ENCODE measurements at places on chromosomes 2 and 18.

DNA sequence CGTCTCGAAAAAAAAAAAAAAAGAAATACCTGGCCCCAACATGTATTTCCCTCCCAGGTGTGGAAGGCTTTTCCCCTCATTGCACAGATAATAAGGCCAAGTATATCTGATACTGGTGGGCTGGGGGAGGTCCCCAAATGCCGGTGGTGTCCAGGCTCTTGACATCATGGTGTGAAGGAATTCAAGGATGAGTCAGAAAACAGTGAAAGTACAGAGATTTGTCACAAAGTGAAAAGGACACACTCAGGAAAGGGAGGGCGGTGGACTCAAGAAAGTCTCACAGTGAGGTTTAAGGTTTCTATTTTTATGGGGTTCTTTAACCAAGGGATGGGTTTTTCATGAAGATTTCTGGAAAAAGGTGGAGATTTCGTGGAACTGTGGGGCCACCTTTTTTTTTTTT lies 37.8 kb upstream of the FZD5 start:
- DNase-seq = no peak

GRCh38 chr2:231613331-231613662 lies 20.6 kb downstream of the TEX44 start:
- DNase-seq = peak; percentile 26

- no peak for DNase-seq
Measured at GRCh38 chr2:236794176-236794957, 224.7 kb downstream of the ACKR3 start.

GRCh38 chr2:228282376-228282775 lies 100.9 kb upstream of the SPHKAP start:
- no peak for DNase-seq

DNA sequence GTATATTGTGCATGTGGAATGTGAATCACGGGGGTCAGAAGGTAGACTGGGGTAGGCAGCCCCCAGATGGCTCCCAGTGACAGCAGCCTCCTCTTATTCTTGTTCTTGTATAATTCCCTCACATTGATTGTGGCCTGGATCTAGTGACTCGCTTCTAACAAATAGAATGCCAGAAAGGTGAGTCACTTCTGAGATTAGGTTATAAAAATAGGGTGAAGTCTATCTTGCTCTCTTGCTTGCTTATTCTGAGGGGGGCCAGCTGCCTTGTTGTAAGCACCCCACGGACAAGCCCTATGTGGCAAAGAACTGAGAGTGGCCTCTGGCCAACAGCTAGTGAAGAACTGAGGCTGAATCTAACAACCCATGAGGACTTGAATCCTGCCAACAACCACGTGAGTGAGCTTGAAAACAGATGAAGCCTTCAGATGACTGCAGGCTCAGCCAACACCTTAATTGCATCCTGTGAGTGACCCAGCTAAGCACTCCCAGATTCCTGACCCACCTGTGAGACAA lies 15.6 kb upstream of the RMND5A start:
- DNase-seq = peak; percentile 81

DNA sequence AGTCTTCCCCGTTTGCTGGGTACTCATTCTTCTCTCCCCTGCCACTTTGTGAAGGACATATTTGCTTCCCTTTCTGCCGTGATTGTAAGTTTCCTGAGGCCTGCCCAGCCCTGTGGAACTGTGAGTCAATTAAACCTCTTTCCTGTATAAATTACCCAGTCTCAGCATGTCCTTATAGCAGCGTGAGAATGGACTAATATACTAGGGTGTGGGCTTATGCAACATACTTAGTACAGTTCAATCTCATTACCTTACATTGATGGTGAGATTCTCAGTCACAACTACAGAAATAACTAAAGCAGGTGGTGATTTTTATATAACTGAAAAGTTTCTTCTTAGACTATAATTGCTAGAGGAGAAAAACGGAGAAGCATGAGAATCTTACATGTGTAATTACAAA lies 237.9 kb upstream of the MMADHC start:
- no peak for DNase-seq

GRCh38 chr2:171702781-171703556 lies 15.7 kb downstream of the DYNC1I2 start:
- DNase-seq = peak; percentile 19

- no peak for DNase-seq
Measured at GRCh38 chr2:52611759-52612158, 1155.8 kb upstream of the CHAC2 start.

DNA sequence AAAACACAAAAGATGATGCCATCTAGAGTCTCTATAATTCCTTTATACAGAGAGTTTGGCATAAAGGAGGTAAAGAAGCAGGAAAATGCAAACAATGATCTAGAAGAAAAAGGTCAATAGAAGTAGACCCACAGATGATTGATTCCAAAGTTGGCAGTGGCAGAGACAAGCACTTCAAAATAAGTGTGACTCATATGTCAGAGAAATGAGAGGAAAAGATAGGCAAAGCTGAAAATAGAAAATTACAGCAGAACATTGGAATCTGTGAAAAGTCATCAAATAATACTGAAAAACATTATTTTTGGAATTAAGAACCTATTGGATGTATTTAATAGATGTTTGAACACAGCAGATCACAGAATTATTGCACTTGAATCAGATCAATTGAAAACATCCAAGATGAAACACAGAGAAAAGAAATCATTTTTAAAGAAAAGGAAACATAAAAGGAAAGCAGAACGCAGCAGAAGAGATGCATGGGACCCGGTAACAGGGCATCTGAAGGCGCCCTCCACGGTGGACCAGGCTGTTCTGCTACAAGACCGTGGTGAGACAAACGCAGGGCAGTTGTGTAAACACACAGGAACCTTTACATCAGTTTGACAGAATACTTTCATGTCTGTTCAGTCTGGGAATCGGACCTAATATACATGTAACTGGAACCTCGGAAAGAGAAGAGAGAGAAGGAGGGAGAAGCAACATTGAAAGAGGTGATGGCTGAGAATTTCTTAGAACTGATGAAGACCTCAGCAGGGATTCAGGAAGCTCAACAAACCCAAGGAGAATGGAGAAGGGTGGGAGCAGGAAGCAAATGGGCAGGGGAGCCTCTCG lies 74.6 kb upstream of the GPC1 start:
- no peak for DNase-seq

GRCh38 chr18:3611313-3612090 lies 161.5 kb downstream of the TGIF1 start:
- DNase-seq = peak; percentile 29

- DNase-seq = peak; percentile 42
Measured at GRCh38 chr18:55585920-55586561, 2.0 kb downstream of the TCF4 start.

DNA sequence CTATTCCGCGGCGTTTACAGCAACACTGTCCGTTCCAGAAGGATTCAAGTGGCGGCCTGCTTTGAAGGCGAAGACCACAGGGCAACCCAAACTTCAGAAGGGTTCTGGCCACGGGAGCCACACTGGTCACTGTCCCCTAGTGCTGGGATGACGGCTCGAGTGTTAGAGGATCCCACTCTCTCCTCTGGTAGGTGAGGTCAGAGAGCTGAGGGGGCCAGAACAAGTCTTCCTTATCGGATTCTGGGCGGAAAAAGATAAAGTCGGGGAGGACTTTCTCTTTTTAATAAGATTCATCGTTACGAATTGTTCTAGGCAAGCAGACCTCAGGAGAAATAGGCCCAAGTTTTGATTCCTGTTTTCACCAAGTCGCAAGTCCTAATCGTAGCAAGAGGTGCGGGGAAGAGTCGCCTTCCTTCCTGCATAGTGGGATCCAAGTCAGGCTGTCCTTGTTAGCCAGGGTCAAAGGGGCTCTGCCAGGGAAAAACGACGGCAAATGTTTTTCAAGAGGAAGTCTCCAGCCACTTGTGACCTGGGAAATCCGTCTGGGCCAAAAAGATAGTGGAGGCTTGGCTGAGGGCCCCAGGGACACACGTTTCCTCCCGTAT lies 864 bp upstream of the MYL12A start:
- no peak for DNase-seq

GRCh38 chr2:65017335-65017734 lies 28.1 kb downstream of the SLC1A4 start:
- DNase-seq = peak; percentile 35

DNA sequence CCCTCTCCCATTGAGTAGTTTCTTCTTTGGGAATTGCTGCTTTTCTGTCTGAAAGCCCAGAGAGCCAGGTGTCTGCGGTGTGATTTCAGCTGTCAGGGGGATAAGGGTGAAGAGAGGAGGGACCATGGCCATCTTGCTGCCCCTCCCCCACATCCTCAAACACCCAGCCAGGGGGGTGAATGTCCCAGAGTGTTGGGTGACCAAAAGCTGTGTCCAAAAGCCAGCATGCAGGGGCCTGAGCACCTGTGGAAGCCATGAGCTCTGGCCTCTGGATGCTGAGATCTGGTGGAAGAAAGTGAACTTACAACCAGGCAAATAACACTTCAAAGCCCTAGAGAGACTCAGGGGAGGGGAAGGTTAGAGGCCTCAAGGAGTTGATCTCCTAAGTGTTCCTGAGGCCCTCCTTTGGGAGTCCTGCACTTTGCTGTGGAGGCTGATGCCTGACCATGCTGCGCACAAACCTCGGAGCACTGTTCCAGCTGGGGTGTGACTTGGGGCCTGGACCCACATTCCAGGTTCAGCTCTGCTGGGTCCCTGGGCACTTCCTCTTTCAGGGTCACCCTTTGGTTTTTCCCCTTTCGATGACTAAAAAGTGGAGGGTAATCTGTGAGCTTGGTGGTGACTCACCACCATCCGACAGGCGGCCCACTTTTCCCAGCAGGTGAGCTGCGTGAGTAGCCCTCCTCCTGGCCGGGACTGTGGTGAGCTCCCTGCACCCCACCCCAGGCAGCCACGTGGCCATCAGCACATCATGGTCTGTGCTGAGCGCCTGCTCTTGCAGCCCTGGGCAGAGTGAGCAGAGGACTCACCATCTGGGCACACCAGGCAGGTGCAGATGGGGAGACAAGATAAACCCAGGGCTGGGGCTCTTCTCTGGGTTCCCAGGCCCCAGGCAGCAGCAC lies 66.8 kb upstream of the FOSL2 start:
- DNase-seq = no peak

DNA sequence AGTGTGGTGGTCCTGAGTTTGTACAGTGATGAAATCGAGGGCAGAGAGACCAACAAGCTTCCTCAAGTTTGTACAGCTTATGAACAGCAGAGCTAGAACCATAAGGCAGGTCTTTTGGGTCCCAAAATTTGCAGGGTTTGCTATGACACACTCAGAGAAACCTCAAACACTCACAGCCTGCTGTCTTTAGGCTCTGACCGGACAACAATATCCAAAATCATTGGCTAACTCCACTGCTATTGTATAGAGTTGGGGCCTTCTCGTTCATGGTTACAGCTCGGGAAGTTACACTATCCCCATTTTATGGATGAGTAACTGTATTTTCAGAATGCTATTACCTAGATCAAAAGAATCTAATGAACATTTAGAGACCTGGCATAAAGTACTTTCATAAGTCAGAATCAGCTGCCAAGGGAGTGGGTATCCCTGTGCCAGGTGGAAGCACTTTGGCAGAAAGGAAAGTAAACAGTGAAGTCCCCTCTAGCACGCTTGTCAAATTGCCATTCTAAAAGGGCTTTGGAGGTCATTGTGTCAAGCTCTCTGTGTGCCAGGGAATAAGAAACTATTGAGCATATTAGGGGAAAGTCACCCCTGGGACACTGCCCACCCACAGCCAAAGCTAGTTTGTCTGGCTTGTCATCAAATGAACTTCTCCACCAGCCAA lies 331.8 kb downstream of the ALK start:
- DNase-seq = no peak

DNA sequence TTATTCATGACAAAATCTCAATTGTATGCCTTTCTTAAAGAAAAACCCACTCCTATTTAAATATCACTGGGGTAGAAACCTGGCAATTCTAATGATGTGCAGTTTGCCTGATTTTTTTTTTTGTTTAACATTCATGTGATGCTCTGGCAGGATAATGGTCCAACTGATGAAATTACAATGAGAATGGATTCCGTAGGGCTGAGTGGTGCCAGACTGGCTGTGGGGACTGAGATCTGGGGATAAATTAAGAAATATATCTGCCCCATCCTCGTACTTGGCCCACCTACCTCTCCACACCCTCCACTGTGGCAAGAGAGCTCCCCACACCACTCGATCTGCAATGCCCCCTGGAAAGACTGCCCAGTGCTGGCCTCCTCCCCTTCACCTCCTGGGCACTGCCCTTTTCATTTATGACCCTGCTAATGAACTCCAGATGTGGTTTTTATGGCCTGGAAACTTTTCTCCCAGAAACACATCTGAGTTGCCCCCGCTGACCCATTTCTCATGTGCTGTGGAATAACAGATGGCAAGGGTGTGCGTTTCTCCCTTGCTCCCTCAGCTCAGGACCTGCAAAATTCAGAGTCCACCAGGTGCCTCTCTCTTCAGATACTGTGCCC lies 33.0 kb upstream of the RPL37A start:
- no peak for DNase-seq

DNA sequence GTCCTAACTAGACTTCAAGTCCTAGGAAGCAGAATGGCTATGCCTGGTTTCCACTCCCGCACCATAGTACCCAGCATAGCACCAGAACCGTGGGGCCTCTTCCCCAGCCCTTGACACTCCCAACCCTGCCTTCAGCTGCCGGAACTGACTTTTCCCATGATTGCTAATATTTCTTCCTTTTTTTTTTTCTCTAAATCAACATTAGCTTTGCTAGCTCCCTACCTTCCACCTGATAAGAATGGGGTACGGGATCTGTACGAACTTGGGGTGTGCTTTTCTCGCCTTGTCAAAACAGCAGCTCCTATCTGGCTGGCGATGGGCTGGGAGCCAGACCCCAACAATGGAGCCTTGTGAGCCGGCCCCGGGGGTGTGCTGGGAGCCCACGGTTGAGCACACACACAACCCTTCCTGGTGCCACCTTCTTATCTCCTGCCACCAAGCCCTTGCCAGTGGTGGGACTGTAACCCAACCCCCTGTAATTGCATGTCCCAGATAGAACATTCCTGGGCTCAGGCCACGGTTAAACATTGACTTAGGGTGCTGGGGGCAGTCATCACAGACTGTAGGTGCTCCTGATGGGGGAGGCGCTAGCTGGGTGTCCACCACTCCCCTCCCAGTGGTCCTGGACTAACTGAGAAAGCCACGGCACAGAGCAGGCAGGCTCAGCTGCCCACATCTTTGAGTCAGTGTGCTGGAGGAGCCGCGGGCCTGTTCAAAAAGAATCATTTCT lies 213.0 kb upstream of the HAAO start:
- DNase-seq = no peak

DNA sequence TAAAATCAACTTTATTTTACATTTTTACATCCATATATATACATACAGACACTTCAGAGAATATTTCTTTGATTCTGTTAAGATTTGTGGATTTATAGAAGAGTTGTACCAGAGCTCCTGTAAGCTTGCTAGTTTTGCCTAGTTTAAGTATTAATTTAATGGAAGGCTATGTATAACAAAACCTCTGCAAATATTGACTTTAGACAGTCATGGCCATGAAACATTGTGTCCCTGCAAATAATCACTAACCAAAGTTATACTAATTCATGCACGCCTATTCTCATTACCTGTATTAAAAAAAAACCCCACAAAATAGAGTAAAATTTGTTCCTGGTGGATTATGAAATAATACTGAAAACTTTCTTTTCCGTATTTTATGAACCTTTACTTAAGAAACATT lies 379.3 kb downstream of the CTNNA2 start:
- DNase-seq = no peak
